ENCODE measurements at places on chromosomes 5 and 9.

DNA sequence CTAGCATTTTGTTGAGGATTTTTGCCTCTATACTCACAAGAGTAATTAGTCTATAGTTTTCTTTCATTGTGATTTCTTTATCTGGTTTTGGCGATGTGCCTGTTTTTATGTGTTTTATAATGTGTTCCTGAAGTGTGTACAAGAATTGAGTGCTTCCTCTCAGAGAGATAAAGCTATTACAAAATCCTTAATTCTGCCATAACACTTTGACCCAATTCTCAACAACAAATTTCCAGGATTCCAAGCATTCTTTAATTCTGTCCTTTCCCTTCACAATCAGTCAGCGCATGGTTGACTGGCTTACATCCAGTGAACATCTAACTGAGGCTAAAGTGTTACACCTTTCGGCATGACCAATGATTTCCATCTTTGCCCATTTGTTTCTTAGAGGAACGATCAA lies 282.9 kb upstream of the MVB12B start:
- no peak for DNase-seq

DNA sequence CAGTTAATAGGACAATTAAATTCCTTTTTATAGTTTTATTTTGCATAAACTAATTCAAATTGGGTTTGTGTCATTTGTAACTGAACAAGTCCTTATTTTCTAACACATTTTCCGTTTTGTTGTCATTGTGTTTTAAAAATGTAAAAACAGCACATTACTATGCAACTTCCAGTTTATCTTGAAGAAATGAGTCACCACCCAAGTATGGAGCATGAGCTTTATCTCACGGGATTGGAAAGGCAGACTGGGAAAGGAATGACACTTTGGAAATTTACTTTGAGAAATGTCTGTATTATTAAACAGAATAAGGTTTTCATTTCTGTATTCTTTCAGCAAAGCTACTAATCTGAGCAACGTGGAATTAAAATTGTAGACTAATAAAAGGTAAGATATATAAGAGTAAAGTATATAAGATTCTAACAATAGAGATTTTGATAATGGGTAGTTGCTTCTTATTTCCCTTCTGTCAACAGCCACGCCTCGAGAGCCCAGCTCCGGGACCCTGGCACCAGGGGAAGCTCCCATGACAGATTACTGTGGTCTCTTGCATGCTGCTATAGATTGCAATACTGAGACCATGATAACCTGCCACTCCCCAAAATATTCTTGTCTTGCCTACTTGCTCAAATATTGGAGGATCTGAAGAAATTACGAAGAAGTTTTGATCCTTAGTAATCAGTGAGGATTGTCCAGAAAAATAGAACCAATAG lies 433.1 kb downstream of the CHSY3 start:
- DNase-seq = peak; percentile 58

DNA sequence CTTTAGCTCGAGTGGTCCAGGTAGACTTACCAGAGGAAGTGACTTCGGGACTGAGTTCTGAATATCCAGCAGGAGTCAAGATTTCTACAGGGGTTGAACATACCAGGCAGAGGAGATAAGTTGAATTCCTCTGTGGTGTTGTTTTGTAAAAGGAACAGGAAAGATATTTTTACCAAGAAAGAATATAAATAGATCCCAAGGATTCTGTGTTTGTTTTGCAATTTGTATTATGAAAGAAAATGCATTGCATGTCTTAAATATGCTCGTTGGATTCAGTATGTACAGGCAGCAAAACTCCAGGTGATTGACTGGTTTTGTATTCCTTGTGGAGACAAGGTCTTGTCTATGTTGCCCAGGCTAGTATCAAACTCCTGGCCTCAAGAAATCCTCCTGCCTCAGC lies 197.8 kb downstream of the FRMD3 start:
- DNase-seq = no peak

DNA sequence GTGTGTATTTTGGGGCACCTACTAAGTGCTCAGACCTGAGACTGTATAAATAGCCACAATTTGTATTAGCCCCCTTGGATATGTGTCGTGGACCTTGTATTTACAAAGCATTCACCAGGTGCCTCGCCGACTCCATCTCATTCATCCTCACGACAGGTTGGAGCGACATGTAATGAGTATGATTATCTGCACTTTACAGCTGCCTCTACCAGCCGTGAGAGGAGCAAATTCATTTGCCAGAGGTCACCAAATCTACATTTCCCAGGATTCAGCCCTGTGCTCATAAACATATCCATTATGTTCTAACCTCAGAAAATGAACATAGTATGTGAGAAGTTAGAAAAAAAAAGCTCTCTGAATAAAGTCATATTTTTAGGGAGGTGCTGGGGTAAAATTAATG lies 167.4 kb downstream of the ZDHHC21 start:
- DNase-seq = no peak

DNA sequence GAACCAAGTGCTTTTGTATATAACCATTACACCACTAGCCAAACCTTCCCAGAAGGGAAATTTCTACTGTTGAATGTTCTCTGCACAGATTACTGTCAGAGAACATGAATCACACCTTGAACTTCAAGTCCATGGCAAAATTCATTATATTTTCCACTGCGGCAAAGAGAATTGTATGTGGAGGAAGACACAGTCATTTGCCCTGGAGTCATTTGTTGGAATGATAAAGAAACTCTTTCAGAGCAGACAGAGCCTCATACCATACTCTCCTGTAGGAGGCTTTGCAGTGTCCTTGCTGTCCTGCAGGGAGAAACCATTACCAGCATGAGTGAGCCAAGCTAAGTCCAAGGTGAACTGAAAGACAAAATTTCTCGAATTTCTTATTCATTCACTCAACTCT lies 369.0 kb downstream of the ARHGEF28 start:
- DNase-seq = no peak

GRCh38 chr5:116764941-116765340 lies 190.3 kb upstream of the SEMA6A start:
- no peak for DNase-seq

DNA sequence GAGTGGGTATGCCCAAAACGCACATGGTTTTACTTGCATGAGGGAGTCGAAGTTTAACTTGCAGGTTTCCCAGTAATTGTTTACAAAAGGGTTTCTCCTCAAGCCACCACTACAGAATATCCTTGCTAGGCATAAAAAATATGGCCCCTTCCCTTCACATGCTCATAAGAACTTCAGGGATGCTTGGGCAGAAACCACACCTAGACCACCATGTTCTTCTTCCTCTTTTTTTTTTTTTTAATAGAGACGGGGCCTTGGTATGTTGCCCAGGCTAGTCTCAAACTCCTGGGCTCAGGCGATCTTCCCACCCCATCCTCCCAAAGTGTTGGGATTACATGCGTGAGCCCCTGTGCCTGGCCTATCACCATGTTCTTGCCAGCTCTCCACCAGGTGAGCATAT lies 18.6 kb upstream of the PLIN2 start:
- no peak for DNase-seq

- DNase-seq = no peak
These were observed 100.3 kb downstream of the SYK start for GRCh38 chr9:90901933-90902332.

DNA sequence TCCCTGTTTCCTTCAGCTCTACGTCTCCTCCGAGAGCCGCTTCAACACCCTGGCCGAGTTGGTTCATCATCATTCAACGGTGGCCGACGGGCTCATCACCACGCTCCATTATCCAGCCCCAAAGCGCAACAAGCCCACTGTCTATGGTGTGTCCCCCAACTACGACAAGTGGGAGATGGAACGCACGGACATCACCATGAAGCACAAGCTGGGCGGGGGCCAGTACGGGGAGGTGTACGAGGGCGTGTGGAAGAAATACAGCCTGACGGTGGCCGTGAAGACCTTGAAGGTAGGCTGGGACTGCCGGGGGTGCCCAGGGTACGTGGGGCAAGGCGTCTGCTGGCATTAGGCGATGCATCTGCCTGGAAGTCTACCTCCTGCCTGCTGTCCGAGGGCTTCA lies 27.7 kb downstream of the ABL1 start:
- no peak for DNase-seq

DNA sequence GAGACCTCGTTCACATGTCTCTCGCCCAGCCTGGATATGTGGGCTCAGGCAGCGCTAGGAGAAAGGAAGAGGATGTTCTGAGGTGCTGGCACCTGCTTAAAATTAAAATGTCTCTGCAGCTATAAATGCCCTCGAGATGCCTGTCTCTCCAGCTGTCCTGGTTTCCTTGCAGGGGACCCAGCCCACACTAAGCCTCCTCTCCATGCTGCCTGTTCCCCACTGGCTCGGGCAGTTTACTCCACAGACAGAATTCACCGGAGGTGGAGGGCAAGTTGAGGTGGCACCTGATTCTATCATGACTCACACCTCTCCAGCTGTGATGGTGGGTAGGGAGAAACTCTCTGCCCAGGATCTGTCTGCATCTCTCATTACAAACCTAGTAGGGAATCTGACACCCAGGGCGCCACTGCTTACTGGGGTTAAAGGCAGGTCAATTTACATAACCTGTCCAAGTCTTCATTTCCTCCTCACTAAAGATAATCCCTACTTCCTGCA lies 420.9 kb downstream of the SPOCK1 start:
- no peak for DNase-seq
